ENCODE measurements at places on chromosomes 5 and 9.

- DNase-seq, result no peak
These were observed 424.2 kb downstream of the IRX1 start for GRCh38 chr5:4019841-4020240.

- DNase-seq, result no peak
These were observed 107.8 kb upstream of the OSMR start for GRCh38 chr5:38737976-38738375.

DNA sequence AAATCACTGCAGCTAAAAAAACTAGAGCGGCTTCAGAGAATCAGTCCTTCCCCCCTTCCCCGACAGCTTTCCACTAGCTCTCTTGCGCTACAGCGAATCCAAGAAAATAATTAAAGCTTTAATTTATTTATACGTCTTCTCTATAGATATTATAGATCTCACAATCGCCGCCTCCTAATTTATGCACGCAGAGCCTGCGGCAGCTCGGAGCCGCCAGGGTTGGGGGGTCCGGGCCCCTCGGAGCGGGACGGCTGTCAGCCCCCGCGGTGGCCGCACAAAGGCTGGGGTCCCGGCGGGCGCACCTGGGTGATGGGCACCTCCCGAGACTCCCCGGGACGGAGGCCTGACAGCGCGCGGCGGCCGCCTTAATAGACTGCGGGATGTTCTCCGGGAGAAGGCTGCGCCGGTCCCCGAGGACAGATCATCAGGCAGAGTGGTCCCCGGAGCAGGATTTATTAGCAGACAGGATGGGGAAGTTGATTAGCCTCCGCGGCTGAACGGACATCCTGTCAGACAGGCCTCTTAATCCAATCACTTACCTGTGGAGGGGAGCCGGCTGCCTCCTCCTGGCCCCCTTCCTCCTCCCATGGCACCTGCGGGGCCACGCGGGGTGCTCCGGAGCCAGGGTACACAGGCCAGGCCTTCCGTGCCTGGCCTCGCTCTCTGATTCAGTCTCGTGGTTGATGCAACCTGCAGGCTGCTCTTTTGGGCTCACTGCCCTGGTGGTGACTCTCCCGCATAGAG lies 166.8 kb downstream of the MELK start:
- DNase-seq, result no peak

- DNase-seq, result no peak
These were observed 659.4 kb upstream of the C9orf72 start for GRCh38 chr9:28232686-28233085.

GRCh38 chr9:14057368-14058324 lies 256.3 kb downstream of the NFIB start:
- DNase-seq, result no peak

GRCh38 chr5:174318578-174318977 lies 273.1 kb downstream of the NSG2 start:
- no peak for DNase-seq

- no peak for DNase-seq
These were observed 116.9 kb downstream of the ARRDC3 start for GRCh38 chr5:91266184-91266705.

DNA sequence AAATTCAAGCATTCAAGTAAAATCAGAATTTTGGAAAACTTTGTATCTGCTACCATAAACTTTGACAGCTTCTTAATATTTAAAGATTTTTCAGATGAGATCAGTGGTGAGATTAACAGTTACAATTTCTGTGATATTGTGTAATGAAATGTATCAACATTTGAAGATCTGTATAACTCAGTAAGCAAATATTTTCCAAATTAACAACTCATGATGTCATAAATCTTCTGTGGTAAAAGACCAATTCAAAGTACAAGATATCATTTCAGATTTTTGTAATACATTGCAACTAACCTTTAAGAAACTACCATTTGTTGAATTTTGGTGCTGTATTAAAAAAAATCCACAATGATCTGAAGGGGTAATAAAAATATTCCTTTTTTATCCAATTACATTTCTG lies 352.2 kb downstream of the KIAA0825 start:
- no peak for DNase-seq

GRCh38 chr9:16864649-16865434 lies 5.6 kb downstream of the BNC2 start:
- no peak for DNase-seq

- no peak for DNase-seq
These were observed 70.9 kb downstream of the SH3RF2 start for GRCh38 chr5:146007270-146007669.

DNA sequence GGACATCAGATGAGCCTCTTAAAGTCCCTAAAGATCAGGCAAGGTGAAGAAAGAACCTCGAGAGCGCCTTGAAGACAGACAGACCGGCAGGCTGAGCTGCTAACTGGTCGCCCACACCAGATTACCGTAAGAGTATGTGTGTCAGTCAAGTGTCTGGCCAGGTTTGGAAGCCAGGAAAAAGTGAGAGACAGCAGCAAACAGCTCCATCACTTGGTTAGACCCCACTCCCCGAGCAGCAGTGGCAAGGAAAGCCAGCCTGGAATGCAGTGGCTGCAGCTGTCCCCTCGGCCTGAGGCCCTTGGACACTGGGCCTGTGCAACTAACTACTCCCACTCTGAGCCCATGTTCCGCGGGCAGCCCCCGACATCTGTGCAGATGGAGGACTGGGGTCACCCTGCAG lies 214.1 kb downstream of the DIRAS2 start:
- no peak for DNase-seq

DNA sequence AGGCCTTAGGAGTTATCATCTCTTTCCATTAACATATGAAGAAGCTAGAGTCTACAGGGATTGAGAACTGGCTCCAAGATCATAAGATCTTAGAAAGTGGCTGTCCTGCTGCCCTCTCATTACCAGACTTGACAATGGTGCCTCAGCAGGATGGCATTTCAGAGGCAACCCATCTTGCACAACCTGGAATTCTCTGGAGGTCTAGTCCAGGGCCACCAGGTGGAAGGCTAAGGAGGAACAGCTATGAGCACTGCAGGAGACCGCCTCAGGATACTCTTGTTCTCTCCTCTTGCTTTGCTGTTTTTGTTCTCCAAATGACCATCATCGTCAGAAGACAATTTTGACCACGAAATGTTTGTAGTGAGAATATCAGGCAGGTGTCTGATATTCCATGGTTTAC lies 322.6 kb downstream of the FBXL17 start:
- DNase-seq, result no peak

DNA sequence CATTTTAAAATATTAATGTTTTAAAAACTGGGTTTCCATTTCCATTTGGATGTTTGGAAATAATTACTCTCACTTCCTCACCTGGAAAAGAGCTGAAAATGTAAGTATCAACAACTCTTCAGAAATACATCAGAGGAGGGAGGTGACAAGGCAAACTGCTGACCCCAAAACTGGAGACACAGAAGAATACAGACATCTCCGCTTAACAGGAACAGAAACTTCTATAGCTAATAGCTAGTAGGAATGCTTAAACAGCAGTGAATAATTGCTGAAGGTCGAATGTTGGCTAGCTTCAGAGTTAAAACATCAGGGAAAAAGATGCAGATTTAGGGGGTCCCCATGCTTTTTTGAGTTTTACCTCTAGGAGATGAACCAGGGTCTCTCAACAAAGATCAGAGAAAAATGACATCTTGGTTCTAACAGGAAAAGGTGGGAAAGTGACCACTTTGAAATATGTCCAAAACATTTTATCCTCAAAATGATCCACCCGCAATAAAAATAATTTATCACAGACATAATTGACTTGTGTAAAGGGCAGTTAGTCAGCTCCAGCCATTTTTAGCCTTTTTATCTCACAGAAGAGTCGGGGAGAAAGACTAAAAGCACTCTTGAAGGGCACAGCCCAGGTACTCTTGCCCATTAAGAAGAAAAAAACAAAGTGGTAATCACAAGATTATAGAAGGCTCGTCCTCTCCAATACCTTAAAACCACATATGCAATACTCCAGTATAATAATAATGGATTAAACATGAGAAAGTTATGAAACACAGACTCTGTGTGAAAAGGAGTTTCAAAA lies 1474.9 kb downstream of the EFNA5 start:
- DNase-seq, result no peak

- DNase-seq, result no peak
These were observed 68.4 kb downstream of the SCAI start for GRCh38 chr9:125074976-125075375.
